ENCODE measurements at places on chromosomes 3 and 15.

DNA sequence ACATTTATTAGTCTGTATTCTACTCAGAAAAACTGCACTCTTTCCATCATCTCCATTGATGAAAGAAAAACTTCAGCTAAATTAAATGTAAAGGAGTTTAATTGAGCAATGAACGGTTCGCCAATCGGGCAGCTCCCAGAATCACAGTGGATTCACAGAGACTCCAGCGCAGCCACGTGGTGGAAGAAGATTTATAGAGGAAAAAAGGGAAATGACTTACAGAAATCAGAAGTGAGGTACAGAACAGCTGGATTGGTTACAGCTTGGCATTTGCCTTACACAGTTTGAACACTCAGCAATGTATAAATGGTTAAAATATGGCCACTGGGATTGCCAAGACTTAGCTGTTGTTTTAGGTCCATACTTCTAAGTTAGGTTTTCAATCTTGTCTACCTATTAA, 2.8 kb upstream of the SUCLG2 start:
- DNase-seq: no peak

DNA sequence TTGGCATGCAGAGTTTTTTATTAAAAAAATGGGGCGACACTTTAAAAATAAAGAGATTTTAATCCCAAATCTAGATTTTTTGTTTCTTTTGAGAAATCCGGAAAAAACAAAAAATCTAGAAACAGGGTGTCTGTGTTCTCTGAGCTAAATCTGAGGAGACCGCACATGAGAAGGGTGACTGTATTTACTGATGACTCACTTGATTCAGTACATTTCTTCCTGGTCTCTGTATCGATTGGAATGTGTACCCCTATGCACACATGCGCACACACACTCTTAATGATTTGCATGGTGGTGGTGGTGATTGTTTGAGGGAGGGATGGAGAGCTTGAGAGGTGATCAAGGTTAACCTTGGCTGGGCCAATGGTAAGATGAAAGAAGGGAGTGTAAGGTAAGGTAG, 443.1 kb upstream of the THRB start:
- DNase-seq: no peak

- DNase-seq: no peak
These were observed 352.3 kb downstream of the ROBO2 start for GRCh38 chr3:77392181-77392580.

DNA sequence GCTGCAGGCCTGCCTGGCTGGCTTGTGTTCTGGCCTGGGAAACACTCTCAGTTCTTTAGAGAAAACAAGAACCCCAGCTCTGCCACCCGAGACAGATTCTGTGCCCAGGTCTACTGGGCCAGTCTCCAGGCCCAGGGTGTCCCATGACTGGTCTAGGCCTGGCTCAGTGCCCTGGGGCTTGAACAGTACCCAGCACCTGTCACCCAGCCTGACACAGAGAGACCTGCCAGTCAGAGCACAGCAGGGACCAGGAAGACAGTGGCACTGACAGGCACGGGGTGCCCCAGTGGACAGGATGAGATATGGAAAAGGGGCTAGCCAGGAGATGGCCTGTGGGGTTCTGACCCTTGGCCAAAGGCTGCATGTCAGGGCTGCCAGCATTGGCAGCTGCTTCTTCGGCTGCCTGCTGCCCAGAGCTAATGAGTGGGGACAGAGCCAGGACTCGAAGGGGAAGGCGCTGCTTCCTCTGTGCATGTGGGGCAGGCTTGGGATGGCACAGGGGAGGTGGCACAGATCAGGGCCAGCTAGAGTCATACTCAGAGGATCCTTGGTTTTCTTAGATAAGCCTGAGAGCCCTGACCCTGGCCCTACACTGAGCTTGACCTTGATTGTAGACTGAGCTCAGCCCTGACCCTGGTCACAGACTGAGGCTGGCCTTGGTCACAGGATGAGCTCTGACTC, 15.1 kb downstream of the CCDC33 start:
- no peak for DNase-seq

- DNase-seq: no peak
These were observed 54.0 kb upstream of the TMEM108 start for GRCh38 chr3:132984181-132984580.

- DNase-seq: no peak
These were observed 3.5 kb upstream of the VIPR1 start for GRCh38 chr3:42498791-42499477.

GRCh38 chr15:89760303-89761008, 9.4 kb upstream of the MESP1 start:
- no peak for DNase-seq

GRCh38 chr15:57639306-57639705, 47.6 kb downstream of the MYZAP start:
- no peak for DNase-seq

GRCh38 chr15:31758126-31758525, 272.2 kb upstream of the CHRNA7 start:
- DNase-seq: peak; percentile 86

All from NCI-H2227 treated with DMSO at 0.1 percent for 48 hours (cell line).